ENCODE measurements at places on chromosomes 1 and 21. TPM values are rescaled to one million over a fixed set of nuclear protein-coding genes. Genes with fewer than 3 reads are reported as not detected.

NBPF26 gene
- 7.5 TPM for polyA plus RNA-seq

LAPTM5 gene
- polyA plus RNA-seq, result 39.9 TPM

NTNG1 gene
- not detected for polyA plus RNA-seq

TMEM200B gene
- 1.4 TPM for polyA plus RNA-seq

MTARC2 gene
- polyA plus RNA-seq, result 18.3 TPM

PTBP2 gene
- polyA plus RNA-seq, result 16.1 TPM

S100A13 gene
- 271 TPM for polyA plus RNA-seq

RNF2 gene
- 4.2 TPM for polyA plus RNA-seq

KCNH1 gene
- polyA plus RNA-seq, result 0.12 TPM

SLAMF1 gene
- 0.92 TPM for polyA plus RNA-seq

NHLH1 gene
- polyA plus RNA-seq, result not detected

SH3BP5L gene
- polyA plus RNA-seq, result 13.6 TPM

NECTIN4 gene
- polyA plus RNA-seq, result 14.2 TPM

CELA3A gene
- polyA plus RNA-seq, result 62.9 TPM

FCAMR gene
- polyA plus RNA-seq, result not detected

PPIAL4G gene
- polyA plus RNA-seq, result not detected

HORMAD1 gene
- not detected for polyA plus RNA-seq

MPZ gene
- 1.4 TPM for polyA plus RNA-seq

ADAM30 gene
- not detected for polyA plus RNA-seq

PTGS2 gene
- polyA plus RNA-seq, result 1.8 TPM
